ENCODE measurements at places on chromosomes 13 and 19.

DNA sequence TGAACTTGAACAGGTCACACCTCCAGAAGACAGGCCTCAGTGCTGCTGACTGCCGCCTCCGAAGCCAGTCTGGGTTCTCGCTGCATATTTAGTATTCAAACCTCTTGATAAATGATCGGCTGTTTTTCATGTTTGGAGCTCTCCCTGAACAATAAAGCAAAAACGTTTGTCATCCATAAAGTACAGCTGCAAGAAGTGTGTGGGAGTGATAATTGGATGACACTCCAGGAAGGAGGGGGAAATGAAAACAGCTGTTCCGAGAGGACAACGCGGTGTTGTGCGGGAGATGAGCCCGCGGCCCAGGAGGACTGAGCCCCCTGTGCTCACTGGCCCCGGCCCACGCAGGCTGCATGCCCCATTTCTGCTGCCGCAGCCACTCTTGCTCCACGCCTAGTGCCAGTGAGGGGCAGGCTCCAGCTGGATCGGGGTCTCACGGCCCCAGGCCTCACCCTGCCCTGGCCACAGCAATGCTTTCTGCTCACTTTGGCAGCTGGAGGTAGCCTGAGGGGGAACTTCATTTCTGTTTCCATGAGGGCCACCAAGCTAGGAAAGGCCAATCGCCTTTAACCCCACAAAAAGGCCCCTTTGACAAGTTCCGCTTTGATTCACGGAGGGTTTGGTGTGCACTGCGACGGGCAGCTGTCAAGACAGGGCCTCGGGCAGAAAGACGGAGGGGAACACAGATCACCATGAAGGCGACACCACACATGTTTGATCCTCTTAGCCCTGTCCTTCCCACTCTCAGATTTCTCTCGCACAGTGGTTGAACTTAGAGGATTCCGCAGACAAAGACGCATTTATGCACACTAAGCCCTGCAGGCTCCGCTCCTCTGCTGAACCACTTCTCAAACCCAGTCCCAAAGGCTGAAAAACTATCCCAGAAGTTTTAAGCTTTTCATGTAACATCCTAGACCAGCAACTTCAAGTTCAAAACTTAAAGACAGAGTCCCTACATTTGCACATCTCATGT, 537.6 kb downstream of the EFNB2 start:
- no peak for DNase-seq

DNA sequence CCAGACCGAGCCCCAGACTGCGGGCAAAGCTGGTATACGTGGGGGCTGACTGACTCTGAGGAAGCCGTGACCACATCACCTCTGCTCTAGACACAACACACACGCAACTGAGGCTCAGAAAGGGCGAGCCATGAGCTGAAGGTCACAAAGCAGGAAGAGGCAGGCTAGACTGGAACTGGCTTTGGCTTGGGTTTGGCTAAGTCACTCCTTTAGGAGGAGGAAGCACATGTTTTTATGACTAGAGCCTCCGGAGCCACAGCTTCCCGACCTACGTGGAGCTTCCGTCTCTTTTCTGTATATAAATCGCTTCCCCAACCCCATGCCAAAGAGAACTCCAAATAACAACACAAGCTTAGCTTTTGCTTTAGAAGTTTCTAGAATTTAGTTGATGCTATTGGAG, 48.0 kb downstream of the RFX2 start:
- DNase-seq = no peak

GRCh38 chr13:50229960-50230661, 214.9 kb downstream of the KCNRG start:
- no peak for DNase-seq

DNA sequence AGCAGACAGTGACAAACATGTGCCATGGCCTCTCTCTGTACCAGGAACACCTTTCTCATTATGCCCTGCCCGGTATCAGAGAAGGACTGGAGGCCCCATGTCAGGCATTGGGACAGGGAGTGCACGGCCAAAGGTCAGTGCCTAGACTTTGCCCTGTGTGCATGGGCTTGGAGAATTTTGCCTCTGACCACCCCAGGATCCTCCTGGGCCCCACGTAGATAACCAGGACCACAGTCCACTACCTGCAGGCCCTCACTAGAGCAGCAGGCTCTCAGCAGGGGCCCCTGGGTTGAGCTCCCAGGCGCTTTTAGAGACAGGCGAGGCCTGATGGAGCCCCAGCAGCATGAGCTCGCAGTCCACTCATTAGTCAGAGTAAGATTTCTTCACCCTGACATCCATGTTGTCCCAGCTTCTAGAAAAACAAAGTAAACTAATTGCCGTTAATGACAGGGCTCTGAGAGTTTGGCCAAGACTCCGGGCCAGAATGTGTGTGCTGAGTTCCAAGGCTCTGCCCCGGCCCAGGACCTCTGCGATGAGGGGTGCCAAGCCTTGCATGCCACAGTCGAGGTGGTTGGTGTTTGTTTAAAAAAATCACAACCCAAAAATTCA, 42.7 kb downstream of the CAPN12 start:
- no peak for DNase-seq

DNA sequence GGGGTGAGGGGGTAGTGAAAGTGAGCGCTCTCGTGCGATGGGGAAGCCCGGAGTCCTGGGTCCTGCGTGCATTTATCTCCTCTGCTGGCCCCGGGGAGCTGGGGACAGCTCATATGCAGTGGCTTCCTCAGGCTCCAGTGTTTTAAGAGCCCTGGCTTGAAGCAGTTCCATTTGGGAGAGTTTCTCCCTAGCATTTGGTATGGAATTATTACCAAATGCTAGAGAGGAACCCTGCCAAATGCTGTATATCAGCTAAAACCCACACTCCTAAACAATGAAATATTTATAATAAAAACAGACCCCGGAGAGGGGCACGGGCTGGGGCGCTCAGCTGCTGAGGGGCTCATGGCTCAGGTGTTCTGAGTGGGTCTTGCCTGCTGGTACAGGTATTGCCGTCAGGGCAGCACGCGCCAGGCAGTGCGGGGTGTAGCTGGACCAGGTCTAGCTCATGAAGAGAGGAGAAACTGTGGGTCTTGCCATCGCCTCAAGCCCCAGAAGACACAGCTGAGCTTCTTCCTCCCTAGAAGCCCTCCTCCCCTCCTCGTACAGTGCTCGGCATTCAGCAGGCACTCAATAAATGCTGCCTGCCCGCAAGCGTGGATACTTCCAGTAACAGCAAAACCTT, 163.6 kb upstream of the ZNF536 start:
- no peak for DNase-seq

DNA sequence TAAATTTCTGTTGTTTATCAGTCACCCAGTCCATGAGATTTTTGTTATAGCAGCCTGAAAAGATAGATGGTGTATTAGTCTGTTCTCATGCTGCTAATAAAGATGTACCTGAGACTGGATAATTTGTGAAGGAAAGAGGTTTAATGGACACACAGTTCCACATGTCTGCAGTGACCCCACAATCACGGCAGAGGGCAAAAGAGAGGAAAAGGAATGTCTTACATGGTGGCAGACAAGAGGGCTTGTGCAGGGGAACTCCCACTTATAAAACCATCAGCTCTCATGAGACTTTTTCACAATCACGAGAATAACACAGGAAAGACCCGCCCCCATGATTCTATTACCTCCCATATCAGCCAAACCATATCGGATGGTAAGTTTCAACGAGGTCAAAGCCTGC, 309.2 kb downstream of the LIG4 start:
- no peak for DNase-seq

- no peak for DNase-seq
Observed at GRCh38 chr19:45071969-45072790, 4.1 kb downstream of the ZNF296 start.

DNA sequence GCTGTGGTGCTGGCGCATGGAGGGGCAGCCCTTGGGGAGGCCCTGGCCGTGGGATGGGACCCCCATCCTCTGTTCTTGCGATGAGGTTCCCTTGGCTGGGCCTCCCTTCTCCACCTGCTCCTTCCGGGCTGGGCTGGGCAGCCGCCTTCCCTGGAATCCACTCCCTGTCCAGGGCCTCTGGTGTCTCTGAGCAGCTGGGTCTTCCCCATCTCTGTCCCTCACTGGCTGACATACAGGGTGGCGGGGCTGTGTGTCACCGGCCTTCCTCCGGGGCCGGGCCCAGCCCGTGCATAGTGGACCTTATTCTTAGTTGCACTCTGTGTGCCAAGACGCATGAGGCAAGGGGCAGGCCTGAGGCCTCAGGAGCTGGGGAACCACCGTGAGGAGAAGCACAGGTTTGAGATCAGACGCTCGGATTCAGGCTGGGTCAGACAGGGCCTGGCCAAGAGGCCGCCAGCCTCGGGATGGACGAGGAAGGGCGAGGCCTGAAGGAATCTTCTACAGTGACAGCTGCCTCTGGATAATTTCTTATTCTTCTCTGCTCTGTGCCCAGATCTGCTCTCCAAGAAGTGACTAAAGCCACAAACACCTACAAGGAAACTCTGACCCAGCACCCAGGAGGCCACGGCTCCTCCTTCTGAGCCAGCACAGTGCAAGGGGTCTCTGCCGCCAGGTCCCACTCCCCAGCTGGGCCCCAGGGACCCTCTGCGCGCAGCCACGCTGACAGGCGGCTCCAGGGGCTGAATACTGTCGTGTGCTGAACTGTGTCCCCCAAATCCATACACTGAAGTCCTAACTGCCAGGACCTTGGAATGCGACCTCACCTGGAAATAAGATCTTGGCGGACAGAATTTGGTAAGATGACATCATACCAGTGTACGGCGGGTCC, 11.0 kb downstream of the SGTA start:
- DNase-seq = no peak

GRCh38 chr13:99823961-99824360, 147.6 kb downstream of the ZIC5 start:
- no peak for DNase-seq

Measured in T47D (cell line).